ENCODE measurements at places on chromosomes 5 and 9.

DNA sequence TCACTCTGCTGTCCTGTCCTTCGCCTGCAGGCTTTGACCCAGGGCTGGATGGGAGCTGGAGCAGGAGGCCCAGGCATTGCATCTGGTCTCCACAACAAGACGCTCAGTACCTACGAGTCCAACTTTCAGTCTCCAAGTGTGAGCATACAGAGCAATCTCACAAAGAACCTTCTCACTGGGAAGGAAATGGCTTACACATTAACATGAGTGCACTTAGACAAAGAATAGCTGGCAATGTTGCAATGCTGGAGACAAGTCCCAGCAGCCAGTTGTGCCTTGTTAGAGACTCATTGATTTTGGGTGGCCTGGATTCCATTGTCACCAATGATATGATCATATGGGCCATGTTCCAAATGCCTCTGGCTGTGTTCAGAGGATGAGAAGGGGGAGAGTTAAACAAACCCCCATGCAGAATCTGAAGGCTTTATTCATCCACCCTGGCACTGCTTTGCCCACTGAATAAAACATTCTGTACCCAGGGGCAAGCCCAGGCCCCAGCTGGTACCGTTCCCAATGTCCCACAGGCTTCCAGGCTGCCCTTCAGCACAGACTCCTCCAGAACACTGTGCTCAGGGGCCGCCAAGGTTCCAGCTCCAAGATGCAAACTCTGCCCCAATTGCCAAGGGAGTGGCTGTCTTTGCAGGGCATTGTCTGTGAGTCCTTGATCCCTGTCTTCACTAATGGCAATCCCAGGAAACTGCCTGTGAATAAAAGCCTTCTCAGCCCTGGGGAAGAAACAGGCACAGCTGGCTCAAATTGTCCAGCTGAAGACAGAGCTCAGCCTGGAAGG is 185.5 kb downstream of the HSD17B3 start:
- DNase-seq = peak; percentile 66

GRCh38 chr5:67377631-67378030 is 181.0 kb upstream of the CD180 start:
- DNase-seq = peak; percentile 66

- DNase-seq = no peak
Observed at GRCh38 chr9:13575558-13575957, 296.1 kb upstream of the MPDZ start.

- DNase-seq = peak; percentile 73
Observed at GRCh38 chr5:76175051-76175666, 92.0 kb downstream of the SV2C start.

- no peak for DNase-seq
Observed at GRCh38 chr5:62144401-62145022, 161.5 kb upstream of the KIF2A start.

DNA sequence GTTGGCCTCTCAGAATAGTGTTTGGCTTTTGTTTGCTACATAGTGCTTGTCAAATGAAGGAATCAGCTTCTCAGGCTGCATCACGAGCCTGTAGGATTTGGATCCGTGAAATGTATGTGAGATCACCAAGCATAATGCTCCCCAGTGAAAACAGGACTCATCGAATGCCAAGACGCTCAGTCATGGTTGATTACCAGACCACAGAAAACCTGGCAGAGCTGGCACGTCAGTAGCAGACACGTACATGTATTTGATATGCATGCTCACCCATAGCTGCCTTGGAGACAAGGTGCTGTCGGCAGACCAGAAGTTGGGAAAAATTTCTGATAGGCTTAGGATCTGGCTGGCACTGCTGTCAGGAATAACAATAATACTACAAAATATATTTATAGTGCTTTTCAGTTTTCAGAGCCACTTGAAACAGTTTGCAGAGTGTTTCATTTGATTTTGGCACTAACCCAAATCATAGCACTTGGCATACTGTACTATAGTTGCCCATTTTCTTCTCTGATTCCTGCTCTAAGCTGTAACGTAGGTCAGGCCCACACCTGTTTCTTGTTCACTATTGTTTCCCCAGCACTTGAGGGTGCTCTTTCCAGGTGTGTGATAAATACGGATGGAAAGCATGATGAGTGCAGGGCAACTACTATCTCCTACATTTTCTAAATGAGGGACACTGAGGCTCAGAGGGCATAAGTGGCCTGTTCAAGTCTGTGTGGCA is 226.1 kb downstream of the NR3C1 start:
- peak; percentile 72 for DNase-seq

DNA sequence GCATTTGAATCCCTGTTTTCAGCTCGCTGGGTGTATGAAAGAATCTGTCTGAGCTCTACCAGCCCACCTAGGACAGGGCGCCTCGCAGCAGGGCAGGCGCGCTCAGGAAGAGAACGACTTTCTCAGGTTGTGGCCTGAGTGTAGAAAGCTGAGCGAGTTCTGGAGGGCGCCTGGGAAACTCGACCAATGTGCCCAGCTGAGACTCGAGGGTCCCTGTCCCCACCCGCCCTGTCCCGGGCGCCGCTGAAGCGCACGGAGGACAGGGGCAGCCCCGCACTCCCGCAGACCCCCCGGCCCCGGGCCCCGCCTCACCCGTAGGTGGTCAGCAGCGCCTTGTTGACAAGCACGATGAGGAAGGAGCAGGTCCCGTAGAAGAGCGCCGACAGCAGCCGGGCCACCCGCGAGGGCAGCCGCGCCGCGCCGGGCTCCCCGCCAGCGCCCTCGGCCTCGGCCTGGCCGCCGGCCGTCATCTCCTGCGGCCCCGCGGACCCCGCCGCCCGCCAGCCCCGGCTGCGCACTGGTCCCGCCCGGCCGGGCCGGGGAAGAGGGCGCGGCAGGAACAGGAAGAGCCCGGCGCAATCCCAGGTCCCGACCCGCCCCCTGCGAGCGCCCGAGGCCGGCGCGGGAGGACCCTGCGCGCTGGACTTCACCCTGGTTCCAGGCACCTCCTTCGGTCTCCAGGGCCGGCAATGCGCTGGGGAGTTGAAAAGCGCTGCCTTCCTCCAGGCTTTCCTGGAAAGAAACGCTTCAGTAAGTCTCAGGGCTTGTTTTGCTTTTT is at the start of gene SLC35D2:
TSS of gene SLC35D2 (minus strand) at position 547 of the 778 bp plus-strand sequence. CDS start at position 470, 77 bp downstream.
- no peak for DNase-seq

- DNase-seq = no peak
Observed at GRCh38 chr5:2700876-2701275, 50.6 kb downstream of the IRX2 start.

DNA sequence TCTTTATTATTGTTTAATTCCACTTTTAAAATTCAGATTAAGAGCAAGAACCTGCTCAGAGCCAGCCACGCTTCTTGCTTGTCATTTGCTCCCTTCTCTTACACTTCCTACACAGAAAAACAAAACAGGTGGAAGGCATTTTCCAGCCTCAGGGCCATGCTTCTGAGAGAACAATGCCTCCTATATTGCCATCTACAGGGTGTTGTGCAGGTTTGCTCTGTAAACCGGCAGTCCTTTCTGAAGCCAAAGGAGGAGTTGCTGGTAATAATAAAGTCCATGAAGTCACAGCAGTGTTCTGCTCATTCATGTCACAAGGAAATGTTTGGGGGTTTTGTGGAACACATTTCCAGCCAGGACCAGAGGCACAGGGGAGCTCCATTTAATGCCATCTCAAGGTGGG is 16.1 kb upstream of the PRLR start:
- no peak for DNase-seq

DNA sequence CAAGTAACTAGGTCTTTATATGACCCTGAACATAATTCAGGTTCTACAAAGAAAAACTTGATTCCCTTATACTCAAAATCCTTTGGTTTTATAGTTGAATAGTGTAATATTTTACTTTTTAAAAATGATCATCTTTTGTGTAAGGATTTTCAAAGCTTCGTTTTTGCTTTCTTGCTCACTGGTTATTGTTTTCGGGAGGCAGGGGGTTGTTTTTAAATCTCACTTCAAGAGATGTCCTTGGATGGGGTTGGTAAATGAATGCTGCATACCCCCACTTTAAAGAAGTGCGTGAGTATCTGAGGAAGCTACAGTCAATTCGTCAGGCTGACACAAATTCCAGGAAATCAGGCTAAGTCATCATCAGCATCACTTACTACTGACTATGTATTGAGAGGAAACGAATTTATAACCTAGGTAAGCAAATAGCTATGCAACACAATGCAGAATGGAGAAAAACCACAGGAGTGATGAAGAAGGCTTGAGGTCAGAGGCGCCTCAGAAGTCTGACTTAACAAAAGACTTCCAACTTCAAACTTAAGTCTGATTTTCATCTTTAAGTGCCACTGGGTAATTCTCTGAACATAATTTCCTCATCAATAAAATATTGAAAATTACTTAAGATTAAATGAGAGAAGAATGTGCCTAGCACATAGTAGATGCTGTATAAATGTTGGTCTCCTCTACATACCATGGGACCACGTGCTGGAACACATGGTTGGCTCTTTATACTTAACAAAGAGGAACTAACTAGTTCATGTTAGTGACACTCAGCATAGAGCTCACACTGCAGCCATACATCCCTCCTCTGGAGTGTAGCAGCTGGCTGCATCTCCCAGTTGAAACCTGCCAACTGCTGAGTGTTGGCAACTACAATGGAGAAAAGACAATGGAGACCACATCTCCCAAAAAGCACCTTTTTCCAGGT is 106.0 kb upstream of the KIF2A start:
- DNase-seq = no peak

GRCh38 chr5:41305056-41305455 is 91.7 kb upstream of the C6 start:
- DNase-seq = no peak

DNA sequence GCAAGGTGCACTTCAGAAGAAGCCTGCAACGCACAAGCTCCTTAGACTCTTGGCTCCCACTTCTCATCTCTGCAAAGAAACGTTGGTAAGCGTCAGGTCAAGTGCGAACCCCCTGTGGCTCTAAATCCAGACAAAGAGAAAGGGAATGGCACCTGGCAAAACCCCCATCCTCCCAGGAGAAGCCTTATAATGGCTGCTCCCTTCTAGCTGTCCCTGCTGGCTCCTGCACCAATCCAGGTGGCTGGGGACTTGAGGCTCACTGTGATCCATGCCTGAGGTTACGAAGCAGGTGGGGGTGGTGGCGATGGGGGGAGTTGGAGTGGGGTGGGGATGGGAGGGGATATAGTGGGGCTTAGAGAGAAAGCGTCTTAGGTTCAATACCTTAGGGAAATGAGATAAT is 272.8 kb downstream of the DENND1A start:
- DNase-seq = no peak

DNA sequence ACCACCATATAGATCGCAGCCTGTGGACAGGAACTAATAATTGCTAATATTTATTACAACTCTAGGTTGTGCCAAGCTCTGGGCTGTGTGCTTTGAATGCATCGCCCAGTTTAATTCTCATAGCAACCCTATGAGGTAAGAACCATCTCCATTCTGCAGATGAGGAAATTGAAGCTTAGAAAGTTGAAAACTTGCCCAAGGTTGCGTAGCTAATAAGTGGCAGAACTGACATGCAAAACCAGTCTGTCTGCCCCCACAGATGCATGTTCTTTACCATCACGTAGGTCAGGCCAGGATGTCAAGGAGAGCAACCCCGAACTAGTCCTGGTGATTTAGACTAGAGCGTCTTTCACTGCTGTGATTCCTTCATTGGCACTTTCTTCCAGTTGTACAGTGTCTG is 15.6 kb downstream of the WWC1 start:
- no peak for DNase-seq

DNA sequence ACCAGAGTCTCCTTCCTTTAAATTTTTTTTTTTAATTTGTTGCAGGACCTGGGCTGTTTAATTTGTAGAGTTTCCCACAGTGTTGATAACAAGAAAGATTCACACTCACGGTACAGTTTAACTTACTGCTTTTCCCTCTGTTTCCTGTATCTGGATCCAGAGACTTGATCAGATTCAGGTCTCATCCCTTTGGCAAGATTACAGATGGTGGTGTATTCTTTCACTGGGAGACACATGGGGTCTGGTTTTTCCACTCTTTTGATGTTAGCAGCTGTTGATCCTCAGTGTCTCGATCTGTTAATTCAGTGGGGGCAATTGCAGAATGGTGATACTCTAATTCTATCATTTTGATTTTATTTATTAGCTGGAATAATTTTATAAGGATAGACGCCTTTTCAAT is 75.4 kb upstream of the TNFAIP8 start:
- DNase-seq = no peak

DNA sequence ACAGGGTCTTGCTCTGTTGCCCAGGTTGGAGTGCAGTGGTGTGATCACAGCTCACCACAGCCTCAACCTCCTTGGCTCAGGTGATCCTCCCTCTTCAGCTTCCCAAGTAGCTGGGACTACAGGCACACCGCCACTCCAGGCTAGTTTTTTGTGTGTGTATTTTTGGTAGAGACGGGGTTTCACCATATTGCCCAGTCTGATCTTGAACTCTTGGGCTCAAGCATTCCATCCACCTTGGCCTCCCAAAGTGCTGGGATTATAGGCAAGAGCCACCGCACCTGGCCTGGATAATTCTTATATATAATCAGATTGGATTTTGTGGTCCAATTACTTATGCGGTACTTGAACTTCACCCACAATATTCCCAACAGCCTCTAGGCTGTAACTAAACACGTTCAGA is 19.8 kb downstream of the CCDC69 start:
- DNase-seq = no peak

- no peak for DNase-seq
Observed at GRCh38 chr9:28853477-28853876, 1280.2 kb upstream of the C9orf72 start.

GRCh38 chr5:33691856-33692255 is 199.9 kb downstream of the ADAMTS12 start:
- no peak for DNase-seq

GRCh38 chr9:101460965-101461364 is 25.4 kb upstream of the ALDOB start:
- DNase-seq = no peak
